Left renal pelvis (tissue), 4 donors: ENCODE measurements at places on chromosomes 5 and 9. TPM values are rescaled to one million over a fixed set of nuclear protein-coding genes. Genes with fewer than 3 reads are reported as not detected.

Gene SARDH
- polyA plus RNA-seq = 12.6 TPM

Gene SLCO6A1
- not detected for polyA plus RNA-seq

DNA sequence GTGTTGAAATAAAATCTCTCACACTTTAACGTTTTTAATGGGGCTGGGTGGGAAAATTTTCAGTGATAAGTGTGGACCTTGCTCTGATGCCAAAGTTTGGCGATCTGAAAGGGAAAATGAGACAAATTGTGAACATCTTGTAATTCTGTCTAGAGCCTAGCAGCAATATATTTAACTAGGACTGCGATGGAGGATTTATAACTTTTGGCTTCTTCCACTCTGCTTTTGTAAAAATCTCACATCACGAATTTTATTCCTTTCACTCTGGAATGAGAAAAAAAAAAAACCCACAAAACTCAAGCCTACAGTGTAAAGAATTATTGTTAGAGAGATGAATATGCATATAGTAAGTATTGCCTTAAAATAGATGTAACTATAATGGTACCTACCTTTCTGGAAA, 19.9 kb downstream of the CCNH start:
- DNase-seq = no peak

DNA sequence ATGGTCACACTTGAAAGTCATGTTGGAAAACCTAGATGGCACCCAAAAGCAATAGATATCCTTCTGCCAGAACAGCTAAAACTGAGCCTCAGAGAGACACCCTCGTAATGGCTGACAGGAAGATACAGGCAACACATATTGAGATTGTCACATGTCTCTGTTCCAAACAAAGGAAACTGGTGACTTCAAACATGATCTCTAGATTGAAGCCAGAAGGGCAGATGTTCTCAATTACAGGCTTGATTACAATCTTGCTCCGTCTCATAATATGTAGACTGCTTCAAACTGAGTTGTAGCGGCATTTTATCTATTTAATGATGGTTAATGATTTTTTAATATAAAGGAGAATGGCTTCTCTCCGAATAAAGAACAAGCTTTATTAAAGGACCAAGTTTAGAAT, 774.3 kb downstream of the KCTD16 start:
- no peak for DNase-seq

- DNase-seq = no peak
These were observed 4.9 kb downstream of the AK6 start for GRCh38 chr5:69364414-69364813.
